ENCODE measurements at places on chromosomes 11 and 22. TPM values are rescaled to one million over a fixed set of nuclear protein-coding genes. Genes with fewer than 3 reads are reported as not detected.
A peak's percentile ranks its signal among the peaks of the same experiment; 100 is the strongest.

DNA sequence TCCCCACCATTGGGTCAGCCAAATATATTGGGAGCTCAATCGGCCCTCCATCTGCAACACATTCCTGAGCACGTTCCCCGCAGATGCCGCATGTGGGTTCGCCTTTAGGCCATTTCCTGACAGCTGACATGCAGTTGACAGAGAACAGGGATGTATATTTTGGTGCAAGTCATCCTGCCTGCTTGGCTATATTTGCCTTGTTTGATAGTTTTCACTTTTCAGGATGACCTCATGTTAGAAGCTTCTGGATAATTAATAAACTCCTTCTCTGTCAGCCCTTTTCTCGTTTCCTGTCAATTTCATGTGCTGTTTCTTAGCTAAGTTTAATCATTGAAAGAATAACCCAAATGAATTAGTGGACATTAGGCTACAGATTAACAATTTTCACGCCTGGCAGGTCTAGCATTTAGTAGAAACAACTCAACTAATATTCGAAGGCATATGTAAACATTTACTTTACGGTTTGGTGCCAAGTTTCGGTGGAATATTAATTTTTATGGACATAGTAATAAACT, 105.8 kb upstream of the SLC5A12 start:
- no peaks in the 10 kb centered on the region for H3K27me3 ChIP-seq
- H3K4me3 ChIP-seq = no peak overlapping the region
- no peaks in the 10 kb centered on the region for H3K36me3 ChIP-seq
- DNase-seq = no peak

- peaks cover 2% of the 10 kb centered on the region for H3K4me1 ChIP-seq
- no peak overlapping the region for H3K27ac ChIP-seq
- H3K36me3 ChIP-seq = peaks cover 32% of the 10 kb centered on the region
- no peak for DNase-seq
- no peak overlapping the region for H3K4me3 ChIP-seq
These were observed 6.8 kb downstream of the BET1L start for GRCh38 chr11:200224-201003.

DNA sequence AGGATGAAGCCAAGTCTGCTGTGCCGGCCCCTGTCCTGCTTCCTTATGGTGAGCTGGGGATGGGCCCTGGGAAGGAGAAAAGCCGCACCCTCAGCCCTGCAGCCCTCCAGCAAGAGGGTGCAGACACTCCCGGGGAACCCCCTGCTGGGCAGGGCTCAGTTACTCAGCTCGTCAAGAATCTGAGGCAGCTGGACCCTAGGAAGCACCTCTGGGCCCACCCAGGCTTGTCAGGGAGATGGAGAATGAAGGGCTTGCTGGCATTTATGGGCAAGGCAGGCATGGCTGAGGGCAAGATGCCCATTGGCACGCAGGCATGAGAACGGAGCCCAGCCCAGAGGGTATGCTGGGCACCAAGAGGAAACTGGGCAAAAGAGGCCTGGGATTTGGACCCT, 12.9 kb downstream of the RELT start:
- H3K36me3 ChIP-seq = no peaks in the 10 kb centered on the region
- H3K27me3 ChIP-seq = no peaks in the 10 kb centered on the region
- no peak overlapping the region for H3K27ac ChIP-seq
- DNase-seq = no peak
- no peak overlapping the region for H3K4me3 ChIP-seq

DNA sequence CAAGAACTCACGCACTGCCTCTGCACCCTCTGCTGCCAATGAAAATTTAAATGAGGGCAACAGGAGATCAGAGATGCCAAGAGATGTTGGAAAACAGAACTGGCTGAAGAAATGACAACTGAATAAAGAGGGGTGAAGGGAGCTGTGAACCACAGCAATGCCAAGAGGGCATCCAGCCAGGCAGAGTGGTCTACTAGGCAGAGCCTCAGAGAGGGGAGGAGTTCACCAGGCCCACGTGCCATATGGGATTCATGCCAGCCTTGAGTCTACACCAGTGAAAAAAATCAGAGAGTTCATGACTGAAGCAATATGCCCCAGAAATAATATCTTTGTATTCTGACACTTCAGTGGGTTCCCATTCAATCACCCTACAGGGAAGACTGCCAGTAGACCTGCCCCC, 4.4 kb downstream of the APOL2 start:
- H3K27ac ChIP-seq = no peak overlapping the region
- no peak overlapping the region for H3K4me3 ChIP-seq

DNA sequence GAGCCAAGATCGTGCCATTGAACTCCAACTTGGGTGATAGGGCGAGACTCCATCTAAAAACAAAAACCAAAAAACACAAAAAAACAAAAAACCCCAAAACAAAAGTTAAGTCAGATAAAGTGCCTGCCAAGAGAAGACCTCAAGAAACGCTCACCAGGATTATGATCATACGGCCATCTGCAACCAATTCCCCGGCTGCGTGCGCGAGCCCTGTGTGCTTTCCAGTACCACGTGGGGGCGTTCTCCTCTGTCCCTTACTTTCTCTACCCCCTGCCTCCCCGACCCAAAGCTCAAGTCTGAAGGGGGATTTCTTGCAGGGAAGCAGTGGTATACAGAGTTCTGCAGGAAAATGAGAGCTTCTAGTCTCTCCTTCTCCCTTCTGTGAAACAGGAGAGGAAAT, 10.5 kb upstream of the RPS19BP1 start:
- no peaks in the 10 kb centered on the region for H3K27me3 ChIP-seq
- H3K36me3 ChIP-seq = no peaks in the 10 kb centered on the region
- DNase-seq = peak; percentile 72
- H3K27ac ChIP-seq = no peak overlapping the region
- H3K4me1 ChIP-seq = no peaks in the 10 kb centered on the region

DNA sequence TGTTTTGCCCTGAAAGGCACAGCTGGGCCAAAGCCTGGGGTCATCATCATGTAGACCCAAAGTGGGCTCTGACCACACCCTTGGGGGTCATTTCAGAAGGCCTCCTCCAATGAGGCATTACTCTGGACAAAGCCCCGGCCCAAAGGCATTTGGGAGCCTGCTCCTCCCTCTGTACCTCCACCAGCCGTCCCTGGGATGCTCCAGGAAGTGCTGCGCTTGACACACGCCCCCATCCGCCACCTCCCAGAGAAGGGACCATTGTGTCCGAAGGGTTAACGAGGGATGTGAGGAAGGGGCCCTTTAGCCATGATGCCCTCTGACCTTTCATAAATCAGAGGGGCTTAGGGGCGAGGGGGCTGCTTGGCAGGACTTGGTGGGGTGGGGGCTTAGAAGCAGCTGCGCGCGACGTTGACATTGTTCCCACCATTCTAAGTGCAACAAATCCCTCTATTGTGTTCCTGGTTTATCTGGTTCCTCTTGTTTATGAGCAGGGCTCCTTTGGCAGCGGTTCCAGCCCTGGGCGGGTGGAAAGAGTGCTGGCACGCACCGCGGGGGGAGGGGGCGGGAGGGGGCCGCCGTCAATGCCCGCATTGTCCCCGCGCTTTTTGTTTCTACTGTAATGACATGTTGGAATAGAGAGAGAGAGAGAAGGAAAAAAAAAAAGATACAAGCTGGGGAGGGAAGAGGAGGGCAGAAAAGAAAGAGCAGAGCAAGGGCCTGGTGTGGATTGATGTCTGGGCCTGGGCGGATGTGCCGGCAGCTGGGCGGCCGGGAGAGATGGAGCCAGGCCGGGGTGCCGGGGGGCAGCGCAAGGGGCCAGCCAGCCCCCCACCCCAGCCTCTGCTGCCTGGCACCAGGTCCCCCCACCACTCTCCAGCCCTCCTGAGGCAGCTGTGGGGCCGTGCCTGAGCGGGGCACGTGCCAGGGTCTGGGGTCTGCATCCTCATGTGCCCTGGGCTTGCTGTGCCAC, 32.1 kb upstream of the SOX10 start:
- no peak for DNase-seq
- no peaks in the 10 kb centered on the region for H3K27me3 ChIP-seq
- no peaks in the 10 kb centered on the region for H3K4me1 ChIP-seq
- H3K4me3 ChIP-seq = no peak overlapping the region
- no peaks in the 10 kb centered on the region for H3K36me3 ChIP-seq
- no peak overlapping the region for H3K27ac ChIP-seq

GRCh38 chr11:66846671-66847091, 3.4 kb downstream of the RCE1 start:
- no peak overlapping the region for H3K27ac ChIP-seq
- H3K4me3 ChIP-seq = no peak overlapping the region
- H3K36me3 ChIP-seq = peaks cover 35% of the 10 kb centered on the region
- no peaks in the 10 kb centered on the region for H3K27me3 ChIP-seq
- DNase-seq = no peak
- H3K4me1 ChIP-seq = peaks cover 11% of the 10 kb centered on the region

GRCh38 chr22:21641417-21641788, 699 bp upstream of the SDF2L1 start:
- peak overlapping the region; percentile 32 for H3K27ac ChIP-seq
- H3K4me3 ChIP-seq = peak overlapping the region; percentile 70
- peaks cover 2% of the 10 kb centered on the region for H3K36me3 ChIP-seq
- DNase-seq = peak; percentile 76
- peaks cover 19% of the 10 kb centered on the region for H3K4me1 ChIP-seq

GRCh38 chr11:43486141-43486540, 127.4 kb downstream of the TTC17 start:
- H3K27ac ChIP-seq = no peak overlapping the region
- H3K36me3 ChIP-seq = peaks cover 37% of the 10 kb centered on the region
- H3K4me3 ChIP-seq = no peak overlapping the region
- no peaks in the 10 kb centered on the region for H3K27me3 ChIP-seq
- no peaks in the 10 kb centered on the region for H3K4me1 ChIP-seq
- no peak for DNase-seq

DNA sequence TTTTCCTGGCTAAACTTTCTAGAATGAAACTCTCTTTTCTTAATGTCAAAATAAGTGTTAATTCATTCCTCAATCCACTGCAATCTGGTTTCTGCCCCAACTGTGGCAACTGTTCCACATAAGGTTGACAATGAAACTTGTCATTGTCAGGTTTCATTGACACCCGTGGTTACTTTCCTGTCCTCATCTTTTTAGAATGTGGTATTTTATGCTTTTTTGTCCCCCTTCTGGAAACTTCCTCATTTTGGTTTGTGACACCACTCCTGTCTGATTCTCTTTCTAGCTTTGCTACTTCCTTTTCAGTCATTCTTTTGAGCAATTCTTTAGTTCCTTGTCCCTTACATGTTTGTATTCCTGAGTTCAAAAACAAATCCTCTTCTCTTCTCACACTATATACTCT, 7.5 kb upstream of the PDE3B start:
- H3K4me1 ChIP-seq = no peaks in the 10 kb centered on the region
- H3K27ac ChIP-seq = no peak overlapping the region
- H3K27me3 ChIP-seq = no peaks in the 10 kb centered on the region
- H3K4me3 ChIP-seq = no peak overlapping the region
- no peak for DNase-seq

DNA sequence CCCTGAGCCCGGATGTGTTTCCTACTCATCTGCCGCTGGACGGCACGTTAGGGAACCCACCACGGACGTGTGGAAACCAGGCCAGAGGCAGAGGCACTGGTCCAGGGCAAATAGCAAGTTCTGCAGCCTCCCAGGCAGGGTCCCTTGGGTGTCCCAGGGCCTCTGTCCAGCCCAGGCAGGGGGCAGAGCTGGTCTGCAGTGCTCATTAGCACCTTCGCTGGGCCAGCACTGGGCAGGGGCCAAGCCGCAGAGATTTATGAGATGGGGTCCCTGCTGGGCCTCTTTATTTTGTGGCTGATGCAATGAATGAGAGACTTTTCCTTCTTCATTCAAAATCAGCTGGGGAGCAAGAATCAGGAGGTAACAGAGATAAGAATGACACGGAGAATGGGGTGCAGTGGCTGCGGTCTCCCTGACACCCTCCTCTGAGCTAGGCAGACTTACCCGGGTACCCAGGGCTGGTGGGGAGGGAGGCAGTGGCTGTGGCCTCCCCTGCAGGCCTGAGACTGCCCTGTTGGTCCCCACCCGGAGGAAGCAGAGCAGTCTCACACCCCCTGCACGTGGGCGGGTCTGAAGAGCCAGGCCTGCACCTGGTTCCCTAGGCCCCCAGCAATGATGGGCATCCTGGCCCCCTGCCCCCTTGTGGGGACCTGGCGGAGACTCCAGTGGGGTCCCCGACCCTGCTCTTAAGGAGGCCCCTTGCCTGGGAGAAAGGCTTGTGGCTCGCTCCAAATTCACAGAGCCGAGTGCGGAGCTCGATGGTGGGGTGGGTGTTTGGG, 14.0 kb upstream of the PARVG start:
- no peak for DNase-seq
- no peaks in the 10 kb centered on the region for H3K4me1 ChIP-seq
- H3K4me3 ChIP-seq = no peak overlapping the region
- no peaks in the 10 kb centered on the region for H3K36me3 ChIP-seq
- no peaks in the 10 kb centered on the region for H3K27me3 ChIP-seq

GRCh38 chr11:13896175-13896980, 66.1 kb upstream of the SPON1 start:
- DNase-seq = no peak
- no peaks in the 10 kb centered on the region for H3K4me1 ChIP-seq
- no peaks in the 10 kb centered on the region for H3K36me3 ChIP-seq
- no peak overlapping the region for H3K4me3 ChIP-seq

GRCh38 chr22:29621761-29622526, 18.5 kb downstream of the NF2 start:
- peak overlapping the region; percentile 93 for H3K27ac ChIP-seq
- H3K4me1 ChIP-seq = peaks cover 5% of the 10 kb centered on the region
- DNase-seq = no peak
- no peaks in the 10 kb centered on the region for H3K36me3 ChIP-seq
- H3K4me3 ChIP-seq = no peak overlapping the region

- H3K27ac ChIP-seq = no peak overlapping the region
- no peaks in the 10 kb centered on the region for H3K4me1 ChIP-seq
- H3K4me3 ChIP-seq = no peak overlapping the region
- no peaks in the 10 kb centered on the region for H3K36me3 ChIP-seq
These were observed 12.8 kb upstream of the ANO5 start for GRCh38 chr11:22180131-22180530.

GRCh38 chr22:48554893-48555572, 1272.6 kb downstream of the BRD1 start:
- H3K4me1 ChIP-seq = no peaks in the 10 kb centered on the region
- DNase-seq = no peak
- H3K27ac ChIP-seq = no peak overlapping the region

GRCh38 chr11:133893381-133893780, 48.1 kb upstream of the SPATA19 start:
- no peaks in the 10 kb centered on the region for H3K36me3 ChIP-seq
- peak; percentile 1 for DNase-seq
- no peak overlapping the region for H3K4me3 ChIP-seq
- H3K27me3 ChIP-seq = no peaks in the 10 kb centered on the region
- H3K27ac ChIP-seq = no peak overlapping the region

- H3K36me3 ChIP-seq = no peaks in the 10 kb centered on the region
- no peaks in the 10 kb centered on the region for H3K27me3 ChIP-seq
- H3K4me3 ChIP-seq = no peak overlapping the region
- DNase-seq = no peak
- no peaks in the 10 kb centered on the region for H3K4me1 ChIP-seq
These were observed 13.1 kb upstream of the RPL3 start for GRCh38 chr22:39332441-39333064.

DNA sequence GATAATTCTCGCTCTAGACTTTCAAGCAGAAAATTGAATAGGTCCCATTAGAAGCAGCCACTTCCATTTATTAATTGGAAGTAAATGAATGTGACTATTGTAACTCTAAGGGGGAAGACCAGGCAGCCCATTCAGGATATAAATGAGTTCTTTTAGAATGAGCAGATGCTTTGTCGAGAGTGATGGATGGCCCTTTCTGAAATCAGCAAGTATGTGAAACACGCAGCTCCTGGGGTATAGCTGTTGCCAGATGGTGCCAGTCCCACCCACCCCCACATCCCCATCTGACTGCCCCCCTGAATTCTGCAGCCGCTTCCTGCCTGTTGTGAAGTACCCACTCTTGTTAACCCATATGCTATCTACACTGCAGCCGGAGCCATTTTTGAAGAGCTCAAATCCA, 3.7 kb downstream of the SLC15A3 start:
- H3K36me3 ChIP-seq = no peaks in the 10 kb centered on the region
- H3K4me1 ChIP-seq = no peaks in the 10 kb centered on the region
- H3K4me3 ChIP-seq = no peak overlapping the region
- no peak overlapping the region for H3K27ac ChIP-seq

CDC42EP1 gene
- 24.9 TPM for polyA plus RNA-seq

MMP13 gene
- 0.12 TPM for polyA plus RNA-seq

UFD1 gene
- 122 TPM for polyA plus RNA-seq

All from SK-N-SH (cell line).